ENCODE measurements at places on chromosomes 2 and 18.

GRCh38 chr18:3281456-3282400 is 19.8 kb downstream of the MYL12B start:
- H3K4me3 ChIP-seq = no peak overlapping the region
- H3K36me3 ChIP-seq = peaks cover 11% of the 10 kb centered on the region
- no peak overlapping the region for H3K27ac ChIP-seq
- H3K27me3 ChIP-seq = no peaks in the 10 kb centered on the region
- no peak for DNase-seq

- H3K4me1 ChIP-seq = peaks cover 3% of the 10 kb centered on the region
- DNase-seq = peak; percentile 23
- no peak overlapping the region for H3K4me3 ChIP-seq
- H3K27me3 ChIP-seq = peaks cover 12% of the 10 kb centered on the region
These were observed 45.2 kb downstream of the ADNP2 start for GRCh38 chr18:80154293-80154692.

GRCh38 chr2:151922845-151923666 is 94.8 kb upstream of the ARL5A start:
- DNase-seq = no peak
- no peak overlapping the region for H3K4me3 ChIP-seq
- no peaks in the 10 kb centered on the region for H3K36me3 ChIP-seq
- H3K4me1 ChIP-seq = no peaks in the 10 kb centered on the region
- peaks cover 9% of the 10 kb centered on the region for H3K27me3 ChIP-seq

- H3K27ac ChIP-seq = no peak overlapping the region
- H3K36me3 ChIP-seq = peaks cover 9% of the 10 kb centered on the region
- peaks cover 50% of the 10 kb centered on the region for H3K4me1 ChIP-seq
- H3K27me3 ChIP-seq = no peaks in the 10 kb centered on the region
- DNase-seq = no peak
These were observed 328.9 kb downstream of the ZEB2 start for GRCh38 chr2:144190908-144191605.
